ENCODE measurements at places on chromosomes 3 and 15.

GRCh38 chr3:69368129-69368741, 17.7 kb downstream of the FRMD4B start:
- no peak for DNase-seq

DNA sequence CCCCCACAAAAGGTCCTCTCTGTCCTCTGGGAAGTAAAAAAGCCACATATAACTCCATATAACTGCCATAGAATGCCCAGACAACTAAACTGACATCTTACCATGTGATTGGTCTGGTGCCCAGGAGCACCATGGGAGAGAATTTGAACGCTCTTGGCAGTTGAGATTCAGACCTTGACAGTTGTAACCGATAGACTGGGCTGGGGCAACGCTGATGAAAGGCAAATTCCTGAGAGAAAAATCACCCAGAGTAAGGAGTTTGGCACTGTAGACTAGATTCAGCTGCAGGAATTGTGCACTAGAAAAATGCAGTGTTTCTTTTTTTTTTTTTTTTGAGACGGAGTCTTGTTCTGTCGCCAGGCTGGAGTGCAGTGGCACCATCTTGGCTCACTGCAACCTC, 240.5 kb downstream of the SOX2 start:
- no peak for DNase-seq

GRCh38 chr3:933326-933725, 159.5 kb upstream of the CNTN6 start:
- no peak for DNase-seq

DNA sequence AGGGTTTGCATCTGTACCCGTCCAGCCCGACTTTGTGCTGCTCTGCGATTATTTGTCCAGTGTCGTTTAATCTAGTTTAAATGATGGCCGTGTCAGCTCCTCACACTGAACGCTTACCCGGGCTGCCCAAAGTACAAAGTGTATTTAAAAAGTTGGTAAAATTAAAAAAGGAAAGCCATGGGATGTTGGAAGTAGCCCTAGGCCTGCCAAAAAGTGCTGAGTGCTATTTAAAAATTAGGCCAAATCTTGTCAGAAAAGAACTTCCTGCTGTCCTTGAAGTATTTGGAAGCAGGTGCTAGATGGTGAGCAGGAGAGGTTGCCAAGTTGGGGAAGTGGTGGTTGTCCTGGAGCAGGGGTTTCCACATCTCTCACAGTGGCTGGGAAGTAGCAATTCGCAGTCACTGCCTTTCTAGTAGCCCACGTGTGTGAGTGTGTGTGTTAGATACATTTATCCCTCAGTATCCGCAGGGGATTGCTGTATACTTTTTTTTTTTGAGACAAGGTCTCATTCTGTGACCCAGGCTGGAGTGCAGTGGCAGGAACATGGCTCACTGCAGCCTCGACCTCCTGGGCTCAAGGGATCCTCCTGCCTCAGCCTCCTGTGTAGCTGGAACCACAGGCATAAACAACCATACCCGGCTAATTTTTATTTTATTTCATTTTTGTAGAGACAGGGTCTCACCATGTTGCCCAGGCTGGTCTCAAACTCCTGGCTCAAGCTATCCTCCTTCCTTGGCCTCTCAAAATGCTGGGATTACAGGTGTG, 664 bp downstream of the PPCDC start:
- no peak for DNase-seq

GRCh38 chr15:66783314-66783713, 81.3 kb downstream of the SMAD6 start:
- no peak for DNase-seq

DNA sequence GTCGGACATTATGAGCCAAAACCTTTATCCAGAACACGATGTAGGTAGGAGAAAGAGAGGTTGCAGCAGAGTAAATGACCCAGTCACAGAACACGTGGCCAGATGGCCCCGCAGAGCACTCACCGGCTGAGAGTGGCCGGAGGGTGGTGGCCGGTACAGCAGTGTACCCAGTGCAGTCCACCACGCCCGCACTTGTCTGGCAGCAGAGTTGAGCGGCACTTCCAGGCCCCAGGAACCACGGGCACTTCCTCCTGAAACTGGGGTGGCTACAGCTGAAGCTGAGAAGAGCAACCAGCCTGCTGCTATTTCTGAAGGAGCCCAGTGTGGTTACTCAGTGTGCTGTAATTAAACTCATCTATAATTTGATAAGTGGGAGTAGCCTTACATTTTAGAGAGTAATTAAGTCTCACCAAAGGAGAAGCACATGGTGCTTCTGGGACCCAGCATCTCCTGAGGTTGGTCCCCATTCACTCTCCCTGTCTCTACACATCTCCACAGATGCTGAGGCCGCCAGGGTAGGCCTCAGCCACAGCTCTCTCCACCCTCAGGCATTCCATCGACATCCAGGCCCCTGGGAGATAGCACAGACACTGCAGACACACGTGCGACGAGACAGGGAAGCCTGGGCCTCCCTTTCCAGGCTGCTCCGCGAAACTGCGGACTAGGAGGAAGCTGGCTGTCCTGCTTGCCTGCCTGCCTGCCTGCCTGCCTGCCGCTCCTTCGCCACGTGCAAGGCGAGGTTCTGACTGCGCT, 49.8 kb downstream of the BDH1 start:
- DNase-seq: no peak
